ENCODE measurements at places on chromosomes 11 and 22.

DNA sequence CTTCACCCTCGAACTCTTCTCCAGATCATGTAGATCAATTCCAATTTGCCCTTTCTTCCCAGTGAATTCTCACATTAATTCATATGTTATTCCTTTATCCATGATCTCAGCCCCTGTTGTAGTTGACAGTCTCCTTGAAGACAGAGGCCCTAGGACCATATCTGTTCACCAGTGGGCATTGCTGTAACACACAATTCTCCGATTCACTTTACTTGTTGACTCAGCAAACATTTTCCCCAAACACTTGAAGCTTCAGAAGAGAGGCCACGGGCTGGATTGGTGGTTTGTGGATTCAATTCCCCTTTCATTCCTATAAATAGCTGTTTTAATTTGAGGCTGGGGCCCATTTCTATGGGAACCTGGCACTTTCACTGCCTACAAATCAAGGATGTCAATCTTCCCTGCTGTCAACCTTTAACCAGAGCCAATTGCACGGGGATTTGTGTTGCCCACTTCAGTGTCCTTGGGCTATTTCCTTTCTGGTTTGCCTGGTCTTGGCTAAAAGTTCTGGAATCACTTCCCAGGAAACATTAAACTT is 393.0 kb upstream of the KIRREL3 start:
- DNase-seq, result no peak

DNA sequence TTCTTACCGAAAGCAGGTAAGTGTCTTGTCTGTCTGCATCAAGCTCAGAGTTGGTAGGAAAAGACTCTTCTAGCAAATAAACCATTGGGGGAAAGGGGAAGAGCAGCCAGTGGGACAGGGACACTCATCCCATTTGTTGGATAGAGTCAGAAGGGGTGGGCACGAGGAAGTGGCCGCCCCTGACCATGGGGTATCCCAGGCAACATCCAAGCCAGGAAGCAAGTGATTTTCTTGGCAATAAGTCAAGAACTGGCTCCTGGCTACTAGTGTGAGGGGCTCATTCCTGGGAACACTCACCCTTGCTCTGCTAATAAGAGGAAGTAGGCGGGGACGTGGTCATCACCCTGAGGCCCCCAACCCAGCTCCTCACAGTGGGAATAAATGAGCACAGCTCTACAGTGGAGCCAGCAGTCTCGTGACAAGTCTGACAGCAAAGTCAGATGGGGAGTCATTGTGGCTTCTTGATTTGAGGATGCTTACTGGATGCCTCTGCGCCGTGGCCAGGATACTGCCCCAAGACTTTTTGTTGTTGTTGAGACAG is 6.7 kb downstream of the SLC25A18 start:
- no peak for DNase-seq

DNA sequence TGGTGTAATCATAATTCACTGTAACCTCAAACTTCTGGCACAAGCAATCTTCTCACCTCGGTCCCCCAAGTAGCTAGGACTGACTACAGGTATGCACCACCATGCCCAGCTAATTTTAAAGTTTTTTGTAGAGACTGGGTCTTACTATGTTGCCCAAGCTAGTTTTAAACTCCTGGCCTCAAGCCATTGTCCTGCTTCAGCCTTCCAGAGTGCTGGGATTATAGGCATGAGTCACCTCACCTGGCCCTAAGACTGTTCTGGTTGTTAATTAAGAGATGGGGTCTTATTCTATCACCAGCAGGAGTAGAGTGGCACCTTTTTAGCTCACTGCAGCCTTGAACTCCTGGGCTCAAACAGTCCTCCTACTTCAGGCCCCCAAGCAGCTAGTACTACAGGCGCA is 52.0 kb upstream of the DEPDC7 start:
- no peak for DNase-seq

GRCh38 chr11:16956538-16957153 is 57.6 kb downstream of the PLEKHA7 start:
- DNase-seq, result no peak

GRCh38 chr11:12508151-12508751 is 130.9 kb downstream of the PARVA start:
- no peak for DNase-seq

- no peak for DNase-seq
These were observed 15.5 kb upstream of the TMPRSS5 start for GRCh38 chr11:113721462-113722066.

DNA sequence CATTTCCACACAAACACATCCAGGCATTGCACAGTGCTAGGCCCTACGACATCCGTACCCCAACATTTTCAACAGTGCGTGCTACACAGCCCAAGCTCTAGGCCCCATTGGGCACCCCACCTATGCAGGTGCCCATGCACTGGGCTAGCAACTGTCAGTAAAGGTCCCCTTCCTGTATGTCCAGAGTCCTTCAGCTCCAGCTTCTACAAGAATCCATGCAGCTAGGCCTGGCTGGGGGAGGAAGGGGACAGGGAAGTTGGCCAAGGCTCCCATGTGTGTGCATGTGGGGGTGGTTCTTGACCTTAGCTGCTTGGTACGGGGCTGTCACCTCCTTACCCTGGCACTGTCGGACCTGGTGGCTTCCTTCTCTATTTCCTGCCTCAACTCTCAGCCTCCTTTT is 1.3 kb downstream of the B3GAT1 start:
- DNase-seq, result no peak

GRCh38 chr22:30605449-30606110 is 1.4 kb upstream of the TCN2 start:
- DNase-seq, result peak; percentile 52

GRCh38 chr22:29154364-29155048 is 51.2 kb upstream of the EMID1 start:
- DNase-seq, result peak; percentile 77

GRCh38 chr11:68533945-68534344 is 73.4 kb downstream of the PPP6R3 start:
- DNase-seq, result no peak

GRCh38 chr11:81970886-81971285 is 762.8 kb downstream of the FAM181B start:
- DNase-seq, result no peak

DNA sequence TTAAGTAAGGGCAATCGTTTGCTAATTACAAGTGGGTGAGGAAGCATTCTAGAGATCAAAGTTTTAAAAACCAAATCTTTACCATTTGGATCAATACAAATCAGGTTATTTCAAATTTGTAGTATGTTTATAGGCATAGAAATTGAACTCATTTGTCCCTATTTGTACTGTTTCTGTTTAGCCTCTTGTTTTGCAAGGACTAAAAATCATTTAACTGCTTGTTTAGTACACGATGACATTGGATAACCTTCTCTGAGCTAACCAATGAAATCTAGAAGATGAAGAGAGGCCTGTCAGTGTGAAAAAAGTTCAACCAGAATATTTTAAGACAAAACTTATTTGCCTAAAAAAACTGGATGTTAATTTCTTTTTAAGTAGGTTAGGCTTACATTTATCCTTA is 40.0 kb downstream of the ZC3H12C start:
- no peak for DNase-seq

DNA sequence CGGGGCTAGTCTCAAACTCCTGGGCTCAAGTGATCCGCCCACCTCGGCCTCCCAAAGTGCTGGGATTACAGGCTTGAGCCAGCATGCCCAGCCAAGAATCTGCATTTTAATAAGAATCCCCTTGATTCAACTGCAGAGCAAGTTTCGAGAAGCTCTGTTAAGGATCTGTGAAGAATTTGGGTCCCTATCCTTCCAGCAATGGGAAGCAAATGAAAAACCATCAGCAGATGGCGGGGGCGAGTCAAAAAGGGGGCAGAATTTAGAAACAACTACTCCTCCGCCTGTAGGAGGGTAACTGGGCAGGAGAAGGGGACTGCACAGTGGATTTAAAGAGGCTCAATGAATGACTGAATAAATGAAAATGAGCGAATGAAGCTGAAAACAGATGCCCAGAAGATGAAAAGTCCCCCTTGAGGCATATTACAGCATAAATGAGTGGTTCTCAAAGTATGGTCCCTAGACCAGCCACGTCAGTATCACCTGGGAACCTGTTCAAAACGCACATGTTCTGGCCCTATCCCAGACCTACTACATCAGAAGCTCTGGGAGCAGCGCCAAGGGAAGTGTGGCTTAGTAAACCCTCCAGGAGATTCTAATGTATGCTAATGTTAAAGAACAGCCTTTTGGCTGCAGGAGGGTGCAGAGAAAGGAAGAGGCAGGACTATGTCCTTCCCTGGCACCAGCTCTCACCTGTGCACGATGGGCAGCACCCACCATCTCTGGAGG is 15.0 kb downstream of the VWCE start:
- no peak for DNase-seq

DNA sequence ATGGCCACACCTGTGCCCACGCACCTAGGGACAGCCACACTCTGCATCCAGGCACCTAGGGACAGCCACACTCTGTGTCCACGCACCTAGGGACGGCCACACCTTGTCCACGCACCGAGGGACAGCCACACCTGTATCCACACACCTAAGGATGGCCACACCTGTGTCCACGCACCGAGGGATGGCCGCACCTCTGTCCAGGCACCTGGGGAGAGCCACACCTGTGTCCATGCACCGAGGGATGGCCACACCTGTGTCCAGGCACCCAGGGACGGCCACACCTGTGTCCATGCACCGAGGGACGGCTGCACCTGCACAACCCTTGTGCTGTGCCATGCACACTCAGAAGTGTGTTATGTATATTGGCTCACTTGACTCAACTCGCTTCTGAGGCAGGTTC is 10.8 kb downstream of the OVOL1 start:
- DNase-seq, result no peak

- no peak for DNase-seq
These were observed 2.1 kb upstream of the GNAZ start for GRCh38 chr22:23068096-23068831.
